CD4-positive, alpha-beta T cell treated with Interleukin-15 for 1 hour (primary cell): ENCODE measurements at places on chromosomes 4 and X.

DNA sequence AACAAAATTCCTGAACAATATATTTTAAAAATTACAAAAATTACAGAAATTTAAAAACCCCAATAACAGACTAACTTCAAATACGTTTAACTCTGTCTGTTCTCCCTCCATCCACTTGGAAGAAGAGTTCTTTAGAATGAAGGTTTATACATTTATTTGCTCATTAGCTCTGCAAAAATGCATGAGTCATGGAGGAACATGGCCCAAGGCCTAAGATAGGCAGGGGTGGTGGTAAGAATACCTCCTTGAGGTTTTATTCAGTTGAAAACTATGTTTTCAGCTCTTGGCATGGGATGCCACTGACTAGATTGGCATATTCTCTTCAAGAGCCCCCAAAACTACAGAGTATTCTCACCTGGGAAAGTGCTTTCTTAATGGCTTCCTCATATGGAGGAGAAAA is 8.8 kb upstream of the LRRC66 start:
- no peak for DNase-seq

DNA sequence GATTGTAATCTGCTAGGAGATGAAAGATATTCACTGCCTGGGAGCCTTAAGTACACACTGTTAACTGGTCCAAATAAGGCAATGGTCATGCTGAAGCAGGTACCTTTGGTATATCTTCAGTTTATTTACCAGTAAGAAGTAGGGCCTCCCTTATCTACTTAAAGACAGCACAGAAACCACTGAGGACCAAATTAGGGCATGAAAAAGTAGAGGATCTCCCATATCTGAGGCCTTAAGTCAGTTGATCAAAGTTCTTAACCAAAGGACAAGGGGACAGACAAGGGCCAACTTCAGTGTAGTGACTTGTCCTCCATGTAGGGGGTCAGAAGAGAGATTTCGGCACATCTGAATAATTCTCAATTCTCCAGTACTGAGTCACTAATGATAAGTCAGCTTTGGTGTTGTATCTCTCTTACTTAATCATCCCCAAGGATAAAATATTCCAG is 59.1 kb downstream of the AMELX start:
- no peak for DNase-seq

DNA sequence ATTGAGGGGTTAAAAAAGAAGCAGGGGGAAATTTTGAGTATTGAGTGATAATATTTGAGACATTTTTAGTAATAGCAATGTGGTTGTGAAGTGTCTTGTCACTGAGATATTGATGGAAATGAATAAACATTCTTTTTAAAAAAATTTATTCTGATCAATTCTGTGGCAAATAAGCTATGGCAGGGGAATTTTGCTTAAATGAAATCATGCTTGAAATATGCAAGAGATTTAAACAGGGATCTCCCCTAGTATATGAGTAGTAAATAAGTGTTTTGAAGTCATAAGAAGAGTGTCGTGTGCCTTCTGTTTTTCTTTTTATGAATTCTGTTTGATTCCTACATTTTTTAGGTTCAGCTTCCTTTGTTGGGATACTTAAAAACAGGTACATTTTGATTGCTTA is 23.2 kb downstream of the IL15 start:
- DNase-seq, result no peak

GRCh38 chr4:141080668-141081067 is 52.6 kb downstream of the RNF150 start:
- no peak for DNase-seq

- DNase-seq, result no peak
Observed at GRCh38 chrX:44058339-44058738, 85.1 kb upstream of the NDP start.

GRCh38 chr4:128859887-128860677 is 50.6 kb downstream of the JADE1 start:
- DNase-seq, result no peak

DNA sequence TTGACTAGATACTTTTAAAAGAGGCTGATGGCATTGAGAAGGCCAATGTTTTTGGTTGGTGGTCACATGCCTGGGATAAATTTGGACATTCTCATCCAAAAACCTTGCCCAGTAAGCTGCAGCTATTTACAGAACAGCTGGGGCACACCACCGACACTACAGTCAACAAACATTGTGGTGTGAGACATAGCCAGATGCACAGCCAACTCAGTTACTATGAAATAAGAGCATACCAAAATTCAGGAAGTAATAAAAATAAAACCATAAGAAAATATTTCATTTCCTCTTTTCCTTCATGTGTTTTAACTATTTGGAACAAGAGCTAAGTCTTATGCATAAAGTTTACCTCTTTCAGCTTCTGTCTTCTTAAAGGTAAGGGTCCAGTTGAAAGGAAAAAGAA is 8.8 kb downstream of the PPM1K start:
- DNase-seq, result no peak

DNA sequence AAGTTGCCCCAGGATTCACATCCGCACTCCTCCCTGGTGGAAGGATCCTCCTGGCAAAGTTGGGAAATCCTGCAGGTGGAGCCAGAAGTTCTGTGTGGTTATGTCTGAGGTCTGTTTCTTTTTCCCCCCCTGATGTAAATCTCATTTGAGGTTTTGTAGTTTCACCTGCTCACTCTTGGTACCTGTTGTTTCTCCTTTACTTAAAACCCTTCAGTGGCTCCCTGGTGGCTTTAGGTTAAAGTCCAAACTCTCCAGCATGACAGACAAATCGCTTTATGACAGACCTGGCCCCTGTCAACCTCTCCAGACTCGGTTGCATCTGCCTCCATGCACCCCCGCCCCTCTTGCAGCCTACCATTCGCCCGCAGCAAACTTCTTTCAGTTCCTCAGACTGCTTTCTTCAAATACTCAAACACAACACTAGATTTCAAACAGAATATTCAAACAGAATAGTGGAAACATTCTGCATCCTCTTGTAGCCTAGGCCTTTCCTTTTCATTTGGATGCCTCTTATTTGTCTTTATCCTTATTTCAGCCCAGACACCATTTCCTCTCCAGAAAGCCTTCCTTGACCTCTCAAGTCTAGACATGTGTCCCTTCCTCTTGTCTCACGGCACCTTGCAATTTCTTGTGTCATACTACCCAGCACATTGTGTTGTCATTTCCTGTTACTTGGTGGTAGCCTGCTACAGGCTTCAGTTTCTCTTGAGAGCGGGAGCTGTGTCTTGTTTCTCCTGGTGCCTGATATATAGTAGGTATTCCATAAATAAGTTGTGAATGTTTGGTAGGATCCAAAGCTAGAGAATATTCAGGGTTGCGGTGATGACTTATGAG is 24.8 kb downstream of the IL13RA1 start:
- DNase-seq, result peak; percentile 39

DNA sequence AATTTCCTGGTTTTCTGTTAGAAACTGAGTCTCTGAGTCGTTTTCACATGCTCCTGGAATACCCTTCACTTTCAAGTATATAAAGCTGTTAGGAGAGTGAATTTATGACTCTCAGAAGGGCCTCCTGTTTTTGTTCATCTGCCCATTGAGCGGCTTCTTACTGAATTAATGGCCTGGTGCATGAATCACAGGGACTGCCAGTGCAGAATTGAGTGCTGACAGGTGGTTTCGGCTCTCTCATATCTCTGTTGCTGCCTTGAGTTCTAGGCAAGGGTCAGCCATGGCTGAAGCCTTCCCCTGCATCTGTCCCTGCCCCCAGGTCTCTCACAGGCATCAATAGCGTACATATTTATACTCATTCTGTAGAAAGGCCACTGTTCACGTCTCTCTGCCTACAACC is 22.7 kb upstream of the SEPSECS start:
- no peak for DNase-seq

- DNase-seq, result no peak
Observed at GRCh38 chrX:40908857-40909475, 173.6 kb upstream of the MED14 start.

GRCh38 chr4:78297116-78297800 is 240.1 kb downstream of the FRAS1 start:
- DNase-seq, result no peak

- DNase-seq, result no peak
Observed at GRCh38 chrX:153493085-153493484, 1.7 kb upstream of the BGN start.
